ENCODE measurements at places on chromosomes 6 and 20. TPM values are rescaled to one million over a fixed set of nuclear protein-coding genes. Genes with fewer than 3 reads are reported as not detected.
A peak's percentile ranks its signal among the peaks of the same experiment; 100 is the strongest.

The SNRNP48 gene
- total RNA-seq: 19.6 TPM

The BMP6 gene
- 1.7 TPM for total RNA-seq

The DOK5 gene
- total RNA-seq: 4.0 TPM

The OTOR gene
- total RNA-seq: not detected

The DUSP15 gene
- 3.4 TPM for total RNA-seq

The MOG gene
- not detected for total RNA-seq

The HMGCLL1 gene
- not detected for total RNA-seq

The E2F1 gene
- 63.9 TPM for total RNA-seq

The SLC32A1 gene
- total RNA-seq: not detected

The SCUBE3 gene
- 4.7 TPM for total RNA-seq

The IRF4 gene
- total RNA-seq: 0.76 TPM

The SLC25A27 gene
- total RNA-seq: not detected

DNA sequence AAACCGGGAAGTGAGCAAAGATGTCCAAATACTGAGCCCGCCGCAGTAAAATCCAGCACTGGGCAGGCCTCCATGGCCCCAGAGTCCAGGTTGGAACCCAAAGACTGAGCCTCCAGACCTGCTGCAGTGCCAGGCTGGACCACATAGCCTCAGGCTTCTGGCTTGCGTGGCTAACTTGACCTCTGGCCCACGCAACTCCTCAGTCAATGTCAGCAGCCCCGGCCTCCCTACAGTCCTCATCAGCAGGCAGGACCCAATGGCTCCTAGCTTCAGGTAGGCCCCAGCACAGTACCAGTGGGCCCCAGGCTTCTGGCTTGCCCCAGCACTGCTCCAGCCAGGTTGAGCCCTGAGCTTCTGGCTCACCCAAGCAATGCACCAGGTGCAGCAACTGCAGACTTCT is 245.1 kb upstream of the AFDN start:
- DNase-seq: no peak

GRCh38 chr6:72946774-72947173 is 278.5 kb downstream of the KHDC1L start:
- DNase-seq: no peak

- DNase-seq: no peak
Observed at GRCh38 chr6:170129691-170130171, 161.1 kb downstream of the DLL1 start.

- DNase-seq: no peak
Observed at GRCh38 chr20:40525351-40525750, 163.7 kb downstream of the MAFB start.

DNA sequence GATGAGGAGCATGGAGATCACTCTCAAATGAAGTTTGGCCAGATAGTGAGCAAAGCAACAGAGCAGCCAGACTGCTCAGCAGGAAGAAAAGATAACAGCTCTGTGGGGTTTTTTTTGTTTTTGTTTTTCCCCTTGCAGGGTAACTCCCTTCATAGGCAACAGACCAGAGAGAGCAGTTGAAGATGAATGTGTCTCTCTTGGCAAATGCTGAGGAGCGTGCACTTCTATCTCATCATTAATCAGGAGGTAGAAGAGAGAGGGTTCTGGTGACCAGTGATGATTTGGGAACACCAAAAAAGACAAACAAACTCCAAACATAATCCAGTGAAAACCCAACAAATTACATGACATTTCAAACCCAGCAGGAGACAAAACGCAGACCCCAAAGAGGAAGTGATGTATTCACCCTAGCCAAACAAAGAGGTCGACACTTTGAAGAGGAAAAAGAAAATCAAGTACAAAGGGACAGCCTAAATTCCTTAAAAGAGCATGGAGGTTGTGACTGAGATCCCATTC is 66.2 kb upstream of the RREB1 start:
- DNase-seq: no peak

DNA sequence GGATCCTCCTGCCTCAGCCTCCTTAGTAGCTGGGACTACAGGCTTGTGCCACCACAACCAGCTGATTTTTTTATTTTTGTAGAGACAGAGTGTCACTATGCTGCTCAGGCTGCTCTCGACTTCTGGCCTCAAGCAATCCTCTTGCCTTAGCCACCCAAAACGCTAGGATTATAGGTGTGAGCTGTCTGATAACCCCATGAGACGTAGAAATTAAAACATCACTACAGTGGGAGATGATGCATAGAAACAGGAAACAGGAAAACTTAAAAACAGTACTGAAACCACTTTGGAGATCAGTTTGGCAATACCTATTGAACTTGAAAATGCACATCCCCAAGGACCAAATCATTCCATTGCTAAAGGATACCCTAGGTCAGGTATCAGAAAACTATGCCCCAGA is 10.8 kb downstream of the SENP6 start:
- no peak for DNase-seq

DNA sequence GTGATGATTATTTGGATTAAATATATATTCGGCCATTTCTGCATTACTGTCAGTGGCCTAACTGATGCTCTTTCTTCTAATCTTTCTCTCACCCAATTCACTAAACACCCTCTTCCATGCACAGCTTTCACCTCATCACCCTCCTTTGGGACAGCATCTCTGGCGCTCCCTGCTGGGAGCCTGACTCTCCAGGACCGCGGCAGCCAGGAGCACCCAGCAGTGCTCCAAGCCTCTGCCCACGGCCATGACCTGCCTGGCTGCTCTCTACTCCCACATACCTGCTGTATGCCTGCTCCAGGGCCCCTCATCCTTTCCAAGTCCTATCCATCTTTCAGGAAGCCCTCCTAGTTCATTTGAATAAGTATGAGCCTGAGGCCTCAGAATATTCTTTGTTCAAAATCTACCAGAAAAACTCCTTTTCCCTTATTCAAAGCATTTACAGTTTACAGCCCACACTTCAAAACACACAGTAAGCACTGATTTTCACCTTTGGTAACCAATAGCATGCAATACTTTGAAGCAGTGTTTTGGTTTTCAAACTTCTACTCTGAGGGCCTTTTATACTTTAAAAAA is 15.2 kb downstream of the CTCFL start:
- no peak for DNase-seq

GRCh38 chr20:47821481-47822100 is 36.3 kb upstream of the SULF2 start:
- DNase-seq: no peak

DNA sequence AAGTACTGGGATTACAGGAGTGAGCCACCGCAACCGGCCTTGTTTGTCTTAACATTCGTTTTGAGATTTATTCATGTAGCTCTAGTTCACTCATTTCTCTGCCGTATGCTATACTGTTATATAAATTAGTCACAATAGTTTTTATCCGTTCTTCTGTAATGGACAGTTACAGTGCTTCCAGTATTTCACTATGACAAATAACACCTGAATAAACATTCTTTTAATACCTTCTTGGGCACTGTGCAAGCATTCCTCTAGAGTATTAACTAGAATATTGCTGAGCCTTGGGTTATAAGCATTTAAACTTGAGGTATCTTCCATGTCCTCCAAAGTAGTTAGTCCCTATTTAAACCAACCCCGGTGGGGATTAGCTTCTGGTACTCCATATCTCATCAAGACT is 45.6 kb downstream of the STK38 start:
- DNase-seq: no peak

DNA sequence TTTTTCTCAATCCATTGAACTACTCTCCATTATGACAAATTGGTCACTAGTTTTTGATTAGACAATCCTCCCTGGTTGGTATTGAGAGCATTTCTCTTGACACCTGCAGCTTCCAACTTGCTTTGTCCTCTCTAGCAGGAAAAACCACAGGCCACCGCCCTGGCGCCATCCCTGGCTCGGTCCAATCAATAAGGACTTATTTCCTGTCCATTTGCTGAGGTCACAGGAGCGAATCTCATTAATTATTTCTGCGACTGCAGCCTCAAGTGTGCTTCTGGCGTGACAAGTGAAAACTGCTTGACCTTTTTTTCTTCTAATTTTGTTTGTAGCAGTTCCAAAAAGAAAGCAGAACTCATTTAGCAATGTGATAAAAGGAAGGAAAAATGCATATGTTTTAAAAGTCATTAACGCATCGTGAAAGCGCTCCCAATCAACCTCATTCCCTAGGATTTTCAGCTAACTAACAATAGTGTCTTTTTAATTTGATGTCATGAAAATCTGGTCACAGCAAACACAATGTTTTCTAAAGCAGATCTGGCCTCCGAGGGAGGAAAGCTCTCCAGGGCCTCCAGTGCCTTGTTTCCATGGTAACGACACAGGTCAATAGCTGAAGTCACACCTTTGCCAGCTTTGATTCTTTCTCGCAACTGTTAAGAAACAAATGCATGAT is 39.0 kb upstream of the BEND3 start:
- DNase-seq: no peak

GRCh38 chr20:10454151-10454750 is 19.1 kb downstream of the SLX4IP start:
- DNase-seq: no peak

GRCh38 chr6:156555116-156555515 is 222.1 kb upstream of the ARID1B start:
- no peak for DNase-seq

- DNase-seq: no peak
Observed at GRCh38 chr6:152265651-152266050, 371.5 kb downstream of the SYNE1 start.

DNA sequence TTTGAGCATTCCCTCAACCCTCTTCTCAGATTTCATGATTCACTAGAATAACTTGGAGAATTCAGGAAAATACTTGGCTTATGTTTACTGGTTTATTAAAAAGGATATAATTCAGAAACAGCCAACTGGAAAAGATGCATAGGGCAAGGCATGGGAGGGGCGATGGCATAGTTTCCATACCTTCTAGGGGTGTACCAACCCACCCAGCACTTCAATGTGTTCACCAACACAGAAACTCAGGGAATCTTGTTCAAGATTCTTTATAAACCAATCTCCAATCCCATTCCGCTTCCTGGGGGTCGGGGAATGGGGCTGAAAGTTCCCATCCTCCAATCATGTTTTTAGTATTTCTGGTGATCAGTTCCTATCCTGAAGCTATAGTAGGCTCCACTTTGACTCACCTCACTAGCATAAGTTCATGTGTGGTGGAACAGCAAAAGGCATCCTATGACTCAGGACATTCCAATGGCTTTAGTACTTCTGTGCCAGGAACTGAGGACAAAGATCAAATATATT is 164.4 kb downstream of the SIM1 start:
- DNase-seq: peak; percentile 91

DNA sequence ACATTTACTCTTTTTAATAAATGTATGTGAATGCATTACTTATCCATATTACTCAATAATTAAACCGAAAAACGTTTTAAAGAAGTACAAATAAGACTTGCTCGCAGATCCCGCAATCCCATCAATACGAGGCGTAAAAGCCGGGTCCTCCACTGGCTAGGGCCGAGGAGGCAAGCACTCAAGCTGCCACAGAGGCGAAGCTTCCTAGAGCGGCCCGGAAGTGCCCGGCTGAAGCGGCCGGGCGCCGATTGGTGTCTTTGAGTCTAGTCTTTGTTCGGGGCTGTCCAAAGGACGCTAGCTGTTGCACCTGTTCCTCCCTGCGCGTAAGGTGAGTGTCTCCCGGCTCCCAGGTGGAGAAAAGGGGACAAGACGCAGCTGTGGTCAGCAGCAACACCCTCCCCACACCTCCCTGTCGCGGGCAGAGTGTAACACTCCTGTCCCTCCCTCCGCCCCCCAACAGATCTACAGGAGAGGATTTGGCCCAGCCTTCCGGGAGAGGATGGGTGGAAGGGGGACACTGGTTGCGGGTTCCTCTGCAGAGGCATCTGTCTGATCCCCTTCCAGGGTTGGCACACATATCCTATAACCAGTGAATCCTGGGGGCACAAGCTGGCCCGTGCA is at the start of gene ZSCAN16:
Gene ZSCAN16, plus strand, starts transcription at position 260 of the 621 bp plus-strand sequence. CDS start 835 bp downstream, outside the sequence.
- peak; percentile 59 for DNase-seq

DNA sequence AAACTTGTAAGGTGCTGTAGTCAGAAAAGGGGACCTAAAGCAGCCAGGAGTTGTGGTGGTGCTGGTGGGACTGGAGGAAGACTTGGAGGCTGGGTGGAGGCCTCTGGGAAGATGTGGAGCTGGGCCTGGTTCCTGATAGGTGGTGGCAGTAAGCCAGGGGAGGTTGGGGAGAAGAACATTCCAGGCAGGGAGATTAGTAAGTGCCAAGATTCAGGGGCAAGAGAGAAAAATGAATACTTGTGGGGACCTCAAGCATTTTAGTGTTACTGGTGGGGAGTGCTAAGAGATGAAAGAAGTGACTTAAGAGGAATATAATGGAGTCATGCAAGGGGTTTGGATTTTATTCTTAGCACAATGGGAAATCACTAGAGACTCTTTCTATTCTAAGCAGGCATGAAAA is 79.0 kb upstream of the B3GAT2 start:
- DNase-seq: no peak

GRCh38 chr20:9149796-9150195 is 80.9 kb downstream of the PLCB4 start:
- no peak for DNase-seq

DNA sequence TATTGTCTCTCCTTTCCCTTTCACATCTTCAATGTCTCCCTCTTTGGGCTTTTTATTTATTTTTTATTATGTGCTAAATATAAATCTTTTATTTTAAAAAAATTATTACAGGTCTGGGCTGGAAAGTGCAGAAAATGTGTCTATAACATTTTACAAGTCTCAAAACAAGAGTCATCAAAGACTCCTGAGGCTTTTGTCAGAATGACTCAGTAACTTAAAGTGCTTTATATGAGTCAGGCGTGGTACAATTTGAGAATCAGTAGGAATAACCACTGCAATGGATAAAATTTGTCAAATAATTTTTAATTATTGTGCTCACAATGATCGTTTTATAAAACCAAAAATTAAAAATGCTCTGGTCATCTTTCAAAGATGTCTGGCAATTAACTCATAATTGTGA is 193.9 kb downstream of the MMUT start:
- no peak for DNase-seq

GRCh38 chr6:33412140-33413009 is 1.6 kb downstream of the PHF1 start:
- DNase-seq: no peak

DNA sequence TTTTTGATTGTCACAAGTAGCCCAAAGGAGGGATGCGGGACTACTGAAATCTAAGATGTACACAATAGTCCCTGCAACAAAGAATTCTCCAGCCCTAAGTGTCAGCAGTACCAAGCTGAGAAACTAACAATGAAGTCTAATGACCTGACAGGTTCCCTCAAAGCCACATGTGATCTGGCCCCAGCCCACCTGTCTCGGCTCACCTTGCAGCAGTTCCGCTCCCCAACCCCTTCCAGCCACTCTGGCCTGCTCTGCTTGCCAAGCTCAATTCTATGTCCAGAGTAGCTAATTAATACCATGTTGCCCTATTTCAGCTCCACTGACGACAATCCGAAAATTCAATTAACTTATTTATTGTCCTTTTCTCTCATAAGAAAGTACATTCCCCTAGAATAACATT is 72.1 kb downstream of the ZMYND8 start:
- no peak for DNase-seq

- DNase-seq: no peak
Observed at GRCh38 chr6:170212956-170213636, 77.8 kb downstream of the DLL1 start.

- peak; percentile 86 for DNase-seq
Observed at GRCh38 chr6:106913676-106914280, 60.8 kb downstream of the CD24 start.

GRCh38 chr6:12113190-12113577 is 101.1 kb downstream of the HIVEP1 start:
- peak; percentile 66 for DNase-seq

- no peak for DNase-seq
Observed at GRCh38 chr20:37261714-37262113, at the start of gene GHRH. TSS of gene GHRH (minus strand) at chr20:37261814. CDS start at chr20:37256889, 4,925 bp downstream.

Measured in SJSA1 (cell line).